ENCODE measurements at places on chromosomes 12 and 14. TPM values are rescaled to one million over a fixed set of nuclear protein-coding genes. Genes with fewer than 3 reads are reported as not detected.
A peak's percentile ranks its signal among the peaks of the same experiment; 100 is the strongest.

Gene RASSF8
- 0.65 TPM for total RNA-seq

Gene IL22
- total RNA-seq, result 4.7 TPM

Gene GPR68
- 39.8 TPM for total RNA-seq

Gene SLCO1B1
- not detected for total RNA-seq

Gene STYK1
- total RNA-seq, result 0.71 TPM

Gene TAS2R43
- total RNA-seq, result 0.63 TPM

Gene CDH24
- total RNA-seq, result 1.6 TPM

Gene GSG1
- total RNA-seq, result not detected

Gene SLC25A21
- total RNA-seq, result not detected

Gene CCDC63
- not detected for total RNA-seq

Gene FBLN5
- total RNA-seq, result 2.5 TPM

Gene KRT74
- total RNA-seq, result not detected

Gene KCNMB4
- total RNA-seq, result 0.23 TPM

Gene STAC3
- total RNA-seq, result 4.1 TPM

GRCh38 chr12:73053893-73054292 is 781.7 kb downstream of the TRHDE start:
- DNase-seq, result no peak

DNA sequence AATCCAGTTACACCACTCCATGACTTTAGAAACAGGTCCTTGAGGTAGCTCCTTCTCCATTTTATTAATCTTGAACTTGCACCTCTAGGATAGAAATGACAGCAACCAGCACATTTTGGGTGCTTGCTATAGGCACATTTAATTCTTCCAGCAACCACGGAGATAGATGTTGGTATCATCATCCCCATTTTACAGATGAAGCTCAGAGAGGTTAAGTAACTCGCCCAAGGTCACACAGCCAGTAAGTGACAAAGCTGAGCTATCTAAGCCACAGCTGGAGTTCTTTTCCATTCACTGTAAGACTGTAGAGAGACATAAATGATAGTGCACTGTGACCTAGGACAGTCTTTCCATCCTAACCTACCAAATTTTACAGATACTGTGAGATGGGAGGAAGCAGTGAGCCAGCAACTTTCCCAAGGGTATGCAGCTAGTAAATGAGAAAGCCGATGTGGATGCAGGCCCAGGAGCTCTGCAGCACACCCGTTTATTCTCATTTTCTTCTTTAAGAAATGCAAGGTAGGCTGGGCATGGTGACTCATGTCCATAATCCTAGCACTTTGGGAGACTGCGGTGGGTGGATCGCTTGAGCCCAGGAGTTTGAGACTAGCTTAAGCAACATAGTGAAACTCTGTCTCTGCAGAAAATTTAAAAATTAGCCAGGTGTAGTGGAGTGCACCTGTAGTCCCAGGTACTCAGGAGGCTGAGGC is 103.2 kb downstream of the TBX5 start:
- no peak for DNase-seq

- no peak for DNase-seq
These were observed 233.2 kb downstream of the NRXN3 start for GRCh38 chr14:78403278-78403815.

- no peak for DNase-seq
These were observed 1.3 kb upstream of the MAP3K9 start for GRCh38 chr14:70810621-70811020.

DNA sequence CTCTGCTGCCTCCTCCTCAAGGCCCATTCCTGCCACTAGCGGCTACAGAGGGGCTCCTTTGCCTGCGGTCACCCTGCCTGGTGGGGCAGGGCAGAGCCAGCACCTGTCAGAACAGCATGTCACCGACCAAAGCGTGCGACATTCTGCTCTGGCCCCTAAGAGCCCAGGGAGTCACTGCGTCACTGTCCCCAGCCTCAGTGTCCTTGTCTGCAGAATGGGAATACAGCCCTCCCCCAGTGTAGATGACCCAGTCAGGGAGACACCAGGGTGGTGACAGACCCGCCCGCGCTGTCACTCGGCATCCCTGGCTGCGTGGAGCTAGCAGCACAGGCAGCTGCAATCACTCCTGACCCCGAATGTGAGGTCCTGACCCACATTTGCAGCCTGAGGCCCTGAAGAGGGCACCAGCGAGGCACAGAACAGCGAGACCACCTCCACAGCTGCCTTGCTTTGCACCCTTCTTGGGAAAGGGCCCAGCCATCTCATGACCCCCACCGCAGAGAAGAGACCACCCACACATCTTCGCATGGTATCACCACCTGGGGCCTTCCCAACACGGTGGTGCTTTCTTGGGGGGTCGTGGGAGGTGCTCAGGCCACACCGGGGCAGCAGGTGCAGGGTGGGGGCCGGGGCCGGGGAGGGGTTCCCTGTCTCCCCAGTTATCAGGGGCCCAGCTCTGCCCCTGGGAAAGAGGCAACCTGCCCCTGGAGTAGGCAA is 2.5 kb downstream of the AHNAK2 start:
- no peak for DNase-seq

DNA sequence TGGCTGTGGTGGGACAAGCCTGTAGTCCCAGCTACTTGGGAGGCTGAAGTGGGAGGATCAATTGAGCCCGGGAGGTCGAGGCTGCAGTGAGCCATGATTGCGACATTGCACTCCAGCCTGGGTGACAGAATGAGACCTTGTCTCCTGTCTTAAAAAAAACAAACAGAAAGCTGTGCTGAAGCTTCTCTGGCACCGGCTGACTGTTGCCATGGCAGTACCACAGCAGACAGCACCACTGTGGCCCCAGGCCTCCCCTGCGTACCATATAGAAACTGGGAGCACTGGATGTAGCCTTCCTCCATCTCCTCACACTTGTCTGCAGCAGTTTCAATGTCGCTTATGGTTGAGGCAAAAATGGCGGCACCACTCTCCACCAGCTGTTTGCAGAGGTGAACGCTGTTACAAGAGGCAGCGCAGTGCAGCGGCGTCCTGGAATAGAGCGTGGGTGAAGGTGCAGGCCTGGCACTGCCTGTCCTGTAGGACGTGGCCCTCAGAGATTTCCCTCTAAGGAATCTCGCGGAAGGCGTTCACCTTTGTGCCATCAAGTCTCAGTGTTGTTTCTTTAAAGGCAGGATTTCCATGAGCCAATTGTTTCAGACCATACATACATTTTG is 21.9 kb downstream of the ZFYVE21 start:
- DNase-seq, result no peak

DNA sequence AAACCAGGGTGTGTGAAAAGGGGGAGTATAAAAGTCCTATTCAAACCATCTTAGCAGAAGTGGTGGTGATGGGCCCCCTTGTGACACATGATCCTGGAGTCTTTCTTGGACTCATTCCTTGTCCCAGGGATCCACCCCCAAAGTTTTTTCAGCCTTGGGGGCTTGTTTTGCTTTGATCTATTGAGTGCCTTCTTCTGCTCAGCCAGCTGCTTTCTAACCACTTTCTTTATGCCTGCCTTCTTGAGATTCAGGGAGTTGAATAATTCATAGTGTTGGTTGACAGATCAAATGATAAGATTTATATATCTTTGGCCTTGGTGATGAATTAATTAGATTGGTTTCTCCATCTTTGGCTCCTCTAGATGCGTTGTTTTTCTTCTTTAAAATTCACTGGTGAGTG is 926.7 kb downstream of the DIO2 start:
- no peak for DNase-seq

DNA sequence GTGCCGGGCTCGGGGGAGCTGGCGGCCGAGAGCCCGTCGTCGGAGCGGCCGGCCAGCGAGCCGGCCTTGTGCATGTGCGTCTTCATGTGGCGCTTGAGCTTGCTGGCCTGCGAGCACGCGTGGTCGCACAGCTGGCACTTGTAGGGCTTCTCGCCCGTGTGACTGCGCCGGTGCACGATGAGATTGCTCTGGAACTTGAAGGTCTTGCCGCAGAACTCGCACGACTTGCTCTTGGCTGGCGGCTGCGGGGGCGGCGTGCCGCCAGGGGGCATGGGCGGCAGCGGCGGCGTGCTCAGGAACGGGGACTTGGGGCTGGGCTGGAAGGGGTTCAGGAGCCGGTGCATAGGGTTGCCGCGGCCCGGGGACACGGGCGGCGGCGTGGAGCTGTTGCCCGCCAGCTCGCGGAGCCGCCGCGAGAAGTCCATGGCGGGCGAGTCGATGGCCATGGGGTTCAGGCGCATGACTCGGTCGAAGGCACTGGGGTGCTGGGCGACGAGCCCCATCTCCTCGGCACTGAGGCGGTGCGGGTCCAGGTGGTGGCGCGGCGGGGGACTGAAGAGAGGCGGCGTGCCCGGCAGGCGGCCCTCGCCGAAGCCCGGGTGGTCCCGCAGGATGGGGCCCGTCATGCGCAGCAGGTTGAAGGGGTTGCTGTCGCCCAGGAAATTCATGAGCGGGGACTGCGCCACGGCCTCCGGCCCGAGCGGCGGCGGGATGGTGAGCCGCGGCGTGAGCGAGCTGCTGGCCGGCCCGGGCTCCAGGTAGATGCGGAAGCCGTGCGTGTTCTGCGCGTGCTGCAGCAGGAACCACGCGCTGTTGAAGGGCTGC is 96.5 kb downstream of the BCL11B start:
- peak; percentile 15 for DNase-seq

DNA sequence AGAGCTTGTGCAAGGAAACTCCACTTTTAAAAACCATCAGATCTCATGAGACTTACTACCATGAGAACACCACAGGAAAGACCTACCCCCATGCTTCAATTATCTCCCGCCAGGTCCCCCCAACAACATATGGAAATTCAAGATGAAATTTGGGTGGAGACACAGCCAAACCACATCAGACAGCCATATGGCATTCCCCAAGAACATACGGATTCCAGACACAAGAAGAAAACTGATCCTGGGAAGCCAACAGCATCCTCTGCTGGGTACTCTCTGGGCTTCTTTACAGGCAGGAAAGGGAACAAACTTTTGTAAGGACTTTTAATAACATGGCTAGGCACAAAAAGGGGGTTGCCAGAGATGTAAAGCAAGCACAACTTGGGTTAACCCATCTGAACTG is 127.2 kb downstream of the TMEM132C start:
- no peak for DNase-seq

DNA sequence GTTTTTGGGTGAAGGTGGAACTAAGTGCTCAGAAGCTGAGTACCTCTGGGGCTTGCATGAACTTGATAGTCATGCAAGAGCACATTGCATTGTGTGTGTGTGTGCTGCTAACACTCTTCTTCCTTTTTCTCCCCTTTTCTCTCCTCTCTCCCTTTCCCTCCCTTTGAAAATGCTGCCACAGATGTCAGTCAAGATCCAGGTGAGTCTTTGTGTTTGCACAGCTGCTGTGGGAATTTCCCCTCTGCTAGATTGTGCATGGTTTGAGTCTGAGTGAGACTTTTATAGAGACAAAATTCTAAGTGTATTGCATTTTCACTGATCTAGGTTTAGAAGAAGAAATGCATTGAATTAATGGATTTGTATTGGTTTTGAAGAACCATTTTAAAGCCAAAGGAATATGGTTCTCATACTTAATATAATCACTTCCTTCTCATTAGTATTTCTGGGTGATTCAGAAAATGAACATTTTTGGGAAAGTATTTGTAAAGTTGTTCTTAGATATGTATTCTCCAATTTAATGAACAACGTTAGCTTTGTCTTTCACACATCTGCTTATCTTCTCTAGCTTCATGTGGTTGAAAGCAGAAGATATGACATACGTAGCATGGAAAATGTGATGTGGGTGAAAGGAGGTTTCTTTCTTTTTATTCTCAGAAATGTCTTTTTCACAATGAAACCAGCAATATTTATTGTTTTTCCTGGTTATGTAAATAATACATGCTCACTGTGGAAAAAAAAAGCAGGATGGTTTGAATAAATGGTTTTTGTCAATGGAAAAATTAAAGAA is 108.5 kb downstream of the NRXN3 start:
- DNase-seq, result no peak

- DNase-seq, result no peak
These were observed 1.9 kb downstream of the RNASE7 start for GRCh38 chr14:21043974-21044618.

DNA sequence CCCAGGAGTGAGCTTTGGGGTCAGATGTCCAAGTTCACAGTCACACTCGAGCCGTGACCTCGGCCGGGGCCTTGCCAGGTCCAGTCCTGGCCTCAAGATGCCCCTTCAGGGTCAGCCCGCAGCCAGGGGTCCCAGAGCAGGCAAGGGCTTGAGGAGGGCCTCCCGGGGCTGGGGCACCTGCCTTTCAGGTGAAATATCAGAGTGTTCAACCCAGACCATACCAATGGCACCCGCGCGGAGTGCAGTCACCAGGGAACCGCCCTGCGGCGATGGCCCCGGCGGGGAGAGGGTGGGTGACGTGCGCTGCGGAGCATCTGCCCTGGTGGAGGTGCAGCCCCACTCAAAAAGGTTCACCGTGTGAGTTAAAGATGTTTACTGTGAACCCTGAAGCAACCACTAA is 16.9 kb downstream of the LRCOL1 start:
- no peak for DNase-seq

DNA sequence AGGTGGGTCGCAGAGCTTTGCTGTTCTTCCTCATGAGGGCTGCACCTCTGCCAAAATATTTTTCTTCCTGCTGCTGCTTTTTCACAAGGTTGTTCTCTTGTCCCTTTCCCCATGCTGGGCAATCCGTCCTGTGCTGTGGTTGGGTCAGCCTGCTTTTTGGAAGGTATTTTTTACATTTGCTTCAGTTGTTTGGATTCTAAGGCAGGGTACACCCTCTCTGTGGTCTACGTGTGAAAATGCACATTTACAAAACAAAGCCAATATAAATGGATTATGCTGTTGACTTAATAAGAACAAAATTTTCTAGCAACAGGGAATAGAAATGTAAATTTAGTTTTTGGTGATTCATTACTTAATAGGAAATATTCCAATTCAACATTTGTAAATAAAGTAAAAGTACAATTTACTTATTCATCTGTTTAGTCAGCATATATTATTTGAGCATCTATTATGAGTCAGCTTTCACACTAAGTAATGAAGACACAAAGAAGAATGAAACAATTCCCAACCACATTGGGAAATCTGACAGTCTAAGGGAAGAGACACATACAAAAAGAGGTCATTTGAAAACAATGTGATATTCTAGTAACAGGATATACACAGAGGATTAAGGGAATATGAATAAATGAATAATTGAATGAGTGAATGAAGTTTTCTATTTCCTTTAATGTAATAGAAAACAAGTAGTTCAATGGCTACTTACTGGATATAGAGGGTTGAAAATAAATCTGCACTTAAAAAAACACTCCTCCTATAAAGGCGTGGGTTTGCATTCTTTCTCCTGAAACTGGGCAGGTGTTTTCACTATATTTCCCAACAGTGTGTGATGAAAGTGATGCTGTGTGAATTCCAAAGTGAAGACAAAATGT is 94.6 kb upstream of the PRICKLE1 start:
- no peak for DNase-seq

DNA sequence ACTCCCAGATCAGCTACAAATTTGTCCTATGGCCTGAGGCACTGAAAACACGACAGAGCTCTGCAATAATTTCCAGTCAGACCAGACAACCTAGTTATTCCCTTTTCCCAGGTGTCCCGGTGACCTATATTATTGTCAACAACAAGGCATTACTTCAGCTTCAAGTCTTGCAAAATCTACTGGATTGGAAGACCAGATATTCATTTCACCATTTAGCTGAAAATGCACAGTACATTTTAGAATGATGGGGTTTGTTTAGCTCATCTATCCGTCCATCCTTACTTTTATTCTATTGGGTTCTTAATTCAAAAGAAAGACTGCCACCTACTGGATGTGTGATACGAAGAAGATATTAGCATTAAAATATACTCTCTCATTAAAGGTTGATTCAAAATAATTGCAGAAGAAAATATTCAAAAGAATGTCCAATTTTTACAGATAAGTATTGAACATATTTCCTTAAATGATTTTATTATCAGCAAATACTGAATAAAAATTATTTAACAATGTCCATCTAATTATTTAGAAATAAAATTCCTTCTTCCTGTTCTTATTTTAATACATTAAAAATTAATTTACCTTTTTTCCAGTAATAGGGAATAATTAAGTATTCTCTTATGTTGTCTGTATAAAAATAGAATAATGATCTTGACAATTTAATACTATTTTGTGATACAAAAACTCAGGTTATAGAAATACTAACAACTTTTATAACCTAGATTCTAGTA is 244.9 kb upstream of the LRIG3 start:
- DNase-seq, result no peak

All from activated CD4-positive, alpha-beta memory T cell treated with anti-CD3 and anti-CD28 coated beads, Interleukin-2, amount 10 ng/mL, durations not matched to agents 7 days and 5 days (primary cell).